ENCODE measurements at places on chromosomes 13 and 19.

GRCh38 chr13:97627566-97627965 is 193.6 kb downstream of the RAP2A start:
- DNase-seq = peak; percentile 48

DNA sequence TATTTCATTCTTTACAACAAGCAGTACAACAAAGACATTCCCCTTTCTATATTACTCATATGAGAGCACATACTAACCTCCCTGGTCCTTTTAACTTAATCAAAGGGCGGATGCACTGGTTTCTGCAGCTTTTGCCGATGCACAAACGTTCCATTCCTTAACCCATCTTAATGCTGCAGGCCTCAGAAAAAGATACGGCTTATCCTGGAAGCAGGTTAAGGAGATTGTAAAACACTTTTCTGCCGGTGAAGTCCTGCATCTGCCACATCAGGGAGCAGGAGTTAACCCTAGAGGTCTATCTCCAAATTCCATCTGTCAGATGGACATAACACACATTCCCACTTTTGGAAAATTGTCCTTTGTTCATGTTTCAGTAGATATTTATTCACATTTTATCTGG is 11.5 kb upstream of the ZNF814 start:
- DNase-seq = no peak

DNA sequence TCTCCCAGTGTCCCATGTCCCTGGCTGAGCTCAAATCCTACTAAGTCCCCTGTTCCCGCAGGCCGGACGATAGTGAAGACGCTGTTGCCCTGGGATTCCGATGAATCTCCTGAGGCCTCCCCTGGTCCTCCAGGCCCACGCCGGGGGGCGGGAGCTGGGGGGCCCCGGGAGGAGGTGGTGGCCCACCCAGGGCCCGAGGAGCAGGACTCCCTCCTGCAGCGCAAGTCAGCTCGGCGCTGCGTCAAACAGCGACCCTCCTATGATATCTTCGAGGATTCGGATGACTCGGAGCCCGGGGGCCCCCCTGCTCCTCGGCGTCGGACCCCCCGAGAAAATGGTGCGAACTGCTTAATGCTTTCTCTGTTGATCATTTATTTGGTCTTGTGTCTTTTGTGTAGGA is 5.9 kb downstream of the KMT2B start:
- no peak for DNase-seq

DNA sequence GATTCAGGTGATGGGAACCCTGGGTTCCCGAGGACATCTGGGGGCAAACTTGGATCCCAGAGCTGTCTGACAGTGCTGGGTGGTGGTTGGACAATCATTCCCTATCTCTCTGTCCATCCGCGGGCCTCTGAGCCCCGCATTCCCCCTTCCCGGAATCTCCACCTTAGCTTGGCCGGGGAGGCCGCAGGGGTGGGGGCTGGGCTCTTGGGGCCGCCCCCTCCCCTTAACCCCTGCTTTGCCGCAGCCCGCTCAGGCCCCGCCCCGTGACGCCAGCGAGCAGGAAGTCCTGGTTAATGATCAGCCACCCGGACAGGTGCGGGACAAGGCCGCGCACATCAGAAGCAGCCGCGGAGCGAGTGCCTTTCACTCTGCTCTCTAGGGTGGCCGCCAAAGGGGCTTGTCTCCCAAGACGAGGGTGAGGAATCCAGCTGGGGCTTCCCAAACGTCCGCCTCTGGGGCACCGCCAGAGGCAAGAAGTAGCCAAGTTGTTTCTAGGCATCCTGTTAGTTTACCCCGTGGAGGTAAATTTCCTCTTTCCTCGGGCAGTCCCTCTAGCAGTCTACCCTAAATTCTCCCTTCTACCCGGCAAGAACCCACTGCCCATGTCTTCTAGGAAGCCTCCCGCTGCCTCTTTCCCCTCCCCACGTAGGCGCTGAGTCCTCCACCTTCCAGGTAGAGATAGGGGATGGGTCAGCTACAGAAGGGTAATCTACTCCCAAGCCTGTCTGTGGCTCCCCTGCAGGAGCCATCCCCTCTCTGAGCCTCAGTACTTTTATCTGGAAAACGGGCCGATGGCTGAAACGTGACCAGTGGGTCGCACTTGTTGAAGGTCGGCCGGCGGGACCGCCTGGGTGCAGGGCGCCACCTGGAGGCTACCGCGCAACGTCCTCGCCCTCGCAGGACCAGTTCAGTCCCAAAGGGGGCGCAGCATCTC is 3.0 kb downstream of the IRF2BP1 start:
- DNase-seq = peak; percentile 78

GRCh38 chr13:79628463-79628862 is 147.5 kb downstream of the NDFIP2 start:
- DNase-seq = no peak

- DNase-seq = no peak
Measured at GRCh38 chr13:113585896-113586295, 1.3 kb downstream of the TFDP1 start.

GRCh38 chr19:21472507-21472906 is 32.9 kb upstream of the ZNF429 start:
- DNase-seq = no peak

- no peak for DNase-seq
Measured at GRCh38 chr19:8705742-8706141, 7.1 kb upstream of the ACTL9 start.

DNA sequence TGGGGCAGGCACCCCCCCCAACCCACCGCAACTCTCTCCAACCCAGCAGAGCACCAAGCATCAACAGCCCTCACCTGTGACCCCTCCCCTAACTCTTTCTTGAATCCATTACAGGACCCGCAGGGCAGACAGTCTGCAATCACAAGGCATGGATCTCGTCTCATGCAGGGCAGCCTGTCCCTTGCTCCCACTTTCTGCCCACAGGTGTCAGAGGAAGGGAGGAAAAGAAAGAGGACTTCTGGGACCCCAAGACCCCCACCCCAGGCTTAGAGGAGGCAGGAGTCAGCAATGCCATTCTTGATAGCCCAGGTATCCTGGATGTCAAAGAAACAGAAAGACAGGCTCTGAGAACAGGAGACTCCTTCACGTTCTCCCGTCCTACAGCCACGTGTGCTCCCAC is 47.4 kb upstream of the TUBGCP3 start:
- DNase-seq = no peak

DNA sequence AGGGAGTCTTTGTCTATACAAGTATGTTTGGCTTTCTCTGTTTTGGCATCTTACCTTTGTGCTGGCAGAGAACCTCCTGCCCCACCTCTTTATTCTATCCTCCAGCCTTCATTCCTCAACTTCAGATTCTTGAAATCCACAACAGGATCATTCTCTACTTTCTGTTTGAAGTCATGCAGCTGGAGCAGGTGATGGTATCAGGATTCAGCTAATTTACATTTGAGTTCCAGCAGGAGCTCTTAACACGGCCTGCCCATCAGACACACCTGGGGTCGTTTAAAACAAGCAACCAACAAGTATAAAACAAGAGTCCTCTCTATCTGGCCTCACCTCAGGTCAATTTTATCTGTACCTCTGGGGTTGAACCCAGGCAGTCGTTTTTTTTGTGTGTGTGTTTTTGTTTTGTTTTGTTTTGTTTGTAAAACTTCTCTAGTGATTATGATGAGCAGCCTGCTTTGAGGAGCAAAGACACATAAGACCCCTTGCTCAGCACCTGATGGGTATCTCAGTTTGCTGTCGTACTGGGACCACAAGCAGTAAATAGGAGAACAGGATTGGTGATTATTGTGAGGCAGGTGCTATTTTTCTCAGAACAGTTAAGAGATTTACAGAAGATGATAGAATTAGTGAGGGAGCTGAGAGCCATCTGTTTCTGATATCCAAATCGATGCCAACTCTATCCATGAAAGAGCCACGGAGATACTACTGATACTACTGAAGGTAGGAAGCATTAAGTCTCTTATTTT is 78.4 kb downstream of the GPC6 start:
- no peak for DNase-seq

GRCh38 chr19:912181-913079 is 589 bp downstream of the R3HDM4 start:
- DNase-seq = no peak

- peak; percentile 34 for DNase-seq
Measured at GRCh38 chr19:3710265-3710812, 2.2 kb downstream of the TJP3 start.

- no peak for DNase-seq
Measured at GRCh38 chr13:99277629-99278028, 19.4 kb upstream of the GPR18 start.

- DNase-seq = no peak
Measured at GRCh38 chr13:41549491-41549890, 92.1 kb downstream of the RGCC start.

DNA sequence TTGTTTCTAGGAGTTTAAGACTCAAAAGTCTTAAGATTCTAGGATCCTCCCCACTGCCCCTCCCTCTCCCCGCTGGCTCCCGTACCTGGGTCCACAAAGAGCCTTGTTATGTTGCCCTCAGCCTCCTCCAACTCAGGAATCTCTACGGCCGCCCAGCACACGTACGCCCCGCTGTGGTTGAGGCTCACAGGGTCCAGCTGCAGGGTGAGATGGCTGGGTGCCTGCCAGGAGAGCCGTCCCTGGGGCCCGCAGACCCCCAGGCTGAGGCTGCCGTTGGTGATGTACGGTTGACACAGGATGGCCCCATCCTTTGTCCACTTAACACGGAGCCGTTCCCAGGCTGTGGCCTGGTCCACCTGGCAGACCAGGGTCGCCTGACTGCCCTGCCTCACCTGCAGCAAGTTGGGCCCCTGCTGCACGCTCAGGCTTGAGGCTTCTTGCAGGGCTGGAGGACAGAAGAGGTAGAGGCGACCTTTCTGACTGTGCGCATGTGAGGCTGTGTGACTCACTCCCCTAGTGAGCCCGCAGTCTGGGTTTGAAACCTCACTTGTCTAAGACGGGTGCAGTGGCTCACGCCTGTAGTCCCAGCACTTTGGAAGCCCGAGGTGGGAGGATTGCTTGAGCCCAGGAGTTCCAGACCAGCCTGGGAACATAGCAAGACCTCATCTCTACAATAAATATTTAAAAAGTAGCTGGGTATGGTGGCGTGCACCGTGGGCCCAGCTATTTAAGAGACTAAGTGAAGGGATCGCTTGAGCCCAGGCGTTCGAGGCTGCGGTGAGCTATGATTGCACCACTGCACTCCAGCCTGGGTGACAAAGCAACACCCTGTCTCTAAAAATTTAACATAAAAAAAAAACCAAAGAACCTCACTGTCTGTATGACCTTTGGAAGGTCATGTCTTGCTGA is 4.0 kb downstream of the TMIGD2 start:
- DNase-seq = no peak

DNA sequence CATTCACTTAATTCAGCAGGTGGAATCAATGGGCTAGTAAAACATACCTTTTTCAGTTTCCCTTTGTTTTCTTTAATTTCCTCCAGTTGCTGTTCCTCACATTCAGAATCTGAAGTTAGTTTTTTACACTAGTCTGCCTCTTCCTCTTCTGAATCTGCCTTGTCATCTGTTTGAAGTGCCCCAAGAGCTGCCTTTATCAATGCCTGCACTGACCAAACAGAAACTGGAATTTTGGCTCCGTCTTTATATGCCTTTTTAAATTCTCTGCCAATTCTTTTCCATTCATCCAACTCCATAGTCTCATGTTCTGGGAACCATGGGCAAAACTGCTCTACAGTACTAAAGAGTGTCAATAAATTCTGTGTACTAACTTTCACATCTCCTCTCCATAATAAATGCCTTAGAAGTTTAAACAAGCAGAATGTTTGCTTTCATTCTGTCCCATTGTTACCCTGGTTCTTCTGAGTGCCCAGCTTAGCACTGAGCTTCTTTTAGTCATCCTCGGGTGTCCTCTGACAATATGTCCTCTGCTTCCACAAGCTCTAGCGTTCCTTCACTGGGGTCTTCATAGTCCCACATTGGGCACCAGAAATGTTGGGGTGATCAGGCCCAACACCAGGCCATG is 154.2 kb downstream of the ZNF486 start:
- no peak for DNase-seq

DNA sequence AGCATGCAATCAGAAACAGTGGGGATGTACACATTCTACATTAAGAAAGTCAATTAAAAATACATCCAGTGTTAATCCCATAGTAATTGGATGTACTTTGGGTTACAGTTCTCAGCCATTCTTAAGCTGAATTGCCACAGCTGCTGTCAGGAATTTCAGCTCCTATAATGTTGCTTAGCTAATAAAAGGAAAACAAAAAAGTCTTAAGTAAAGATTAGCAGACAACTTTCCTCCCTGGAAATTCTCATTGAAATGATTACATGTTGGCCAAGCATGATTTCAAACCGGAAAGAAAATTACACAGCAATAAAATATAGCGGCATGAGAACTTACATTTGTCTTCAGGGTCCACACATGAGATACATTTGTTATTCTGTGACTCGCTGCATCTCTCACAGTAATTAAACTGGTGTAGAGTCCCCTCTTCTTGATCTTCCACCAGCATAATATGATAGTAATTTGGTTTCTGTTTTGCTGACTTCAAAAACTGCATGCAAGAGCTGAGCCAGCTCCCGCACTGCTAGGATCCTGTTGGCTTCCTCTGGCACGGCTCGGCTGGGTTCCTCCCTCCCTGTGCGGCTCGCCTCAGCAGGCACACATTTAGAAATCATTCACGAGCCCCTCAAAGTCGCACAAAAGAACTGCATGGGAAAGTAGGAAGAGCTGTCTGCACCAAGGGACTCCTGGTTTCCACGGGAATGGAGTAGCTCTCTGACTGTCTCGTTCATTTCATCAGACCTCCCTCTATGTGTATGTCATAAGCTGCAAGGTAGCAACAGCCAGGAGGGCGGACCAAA is at the start of gene HTR2A:
TSS of gene HTR2A (minus strand) at position 713 of the 797 bp plus-strand sequence. CDS start 1,147 bp downstream, outside the sequence.
- peak; percentile 40 for DNase-seq

DNA sequence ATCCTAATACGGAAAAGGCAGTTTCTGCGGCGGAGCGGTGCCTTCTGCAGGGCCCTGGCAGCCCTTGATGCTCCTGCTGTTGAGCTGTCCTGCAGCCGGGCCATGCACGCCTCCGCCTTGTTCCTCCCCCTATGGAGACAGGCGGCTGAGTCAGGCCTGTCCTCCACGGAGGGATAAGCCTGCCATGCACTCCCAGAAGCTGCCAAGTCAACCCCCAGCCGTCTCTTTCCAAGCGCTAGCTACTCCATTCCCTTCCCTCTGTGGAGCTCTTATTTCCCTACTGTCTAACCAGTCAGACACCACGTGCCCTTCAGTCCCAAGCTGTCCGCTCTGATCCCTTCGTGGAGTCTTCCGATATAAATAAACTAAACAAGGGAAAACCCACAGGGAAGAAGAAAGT is 197.0 kb downstream of the COL4A1 start:
- DNase-seq = peak; percentile 79

- DNase-seq = no peak
Measured at GRCh38 chr13:86155756-86156155, 356.5 kb upstream of the SLITRK6 start.

- peak; percentile 36 for DNase-seq
Measured at GRCh38 chr19:3606174-3606689, 443 bp downstream of the TBXA2R start.

DNA sequence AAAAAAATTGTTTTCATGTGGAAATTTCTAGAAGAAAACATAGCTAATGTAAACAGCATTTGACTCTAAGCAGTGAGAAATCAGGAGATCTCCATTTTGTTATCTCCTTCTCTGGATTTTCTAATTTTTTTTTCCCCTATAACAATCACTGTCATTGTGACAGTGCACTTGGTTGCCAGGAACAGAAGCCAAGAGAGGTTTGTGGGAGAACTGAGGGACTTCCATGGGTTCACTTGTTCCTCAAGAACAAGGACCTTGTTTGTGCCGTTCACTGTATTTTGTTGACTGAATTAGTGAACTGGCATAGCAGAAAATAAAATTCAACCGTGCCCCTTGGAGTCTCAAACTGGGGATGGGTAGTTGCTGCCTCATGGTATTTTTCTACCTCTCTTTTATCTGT is 17.1 kb downstream of the SHISA7 start:
- DNase-seq = no peak

GRCh38 chr13:112510002-112510780 is 77.8 kb downstream of the TUBGCP3 start:
- peak; percentile 46 for DNase-seq

Measured in EL (cell line).